A172 (cell line): ENCODE measurements at places on chromosomes 1 and 21. TPM values are rescaled to one million over a fixed set of nuclear protein-coding genes. Genes with fewer than 3 reads are reported as not detected.

DNA sequence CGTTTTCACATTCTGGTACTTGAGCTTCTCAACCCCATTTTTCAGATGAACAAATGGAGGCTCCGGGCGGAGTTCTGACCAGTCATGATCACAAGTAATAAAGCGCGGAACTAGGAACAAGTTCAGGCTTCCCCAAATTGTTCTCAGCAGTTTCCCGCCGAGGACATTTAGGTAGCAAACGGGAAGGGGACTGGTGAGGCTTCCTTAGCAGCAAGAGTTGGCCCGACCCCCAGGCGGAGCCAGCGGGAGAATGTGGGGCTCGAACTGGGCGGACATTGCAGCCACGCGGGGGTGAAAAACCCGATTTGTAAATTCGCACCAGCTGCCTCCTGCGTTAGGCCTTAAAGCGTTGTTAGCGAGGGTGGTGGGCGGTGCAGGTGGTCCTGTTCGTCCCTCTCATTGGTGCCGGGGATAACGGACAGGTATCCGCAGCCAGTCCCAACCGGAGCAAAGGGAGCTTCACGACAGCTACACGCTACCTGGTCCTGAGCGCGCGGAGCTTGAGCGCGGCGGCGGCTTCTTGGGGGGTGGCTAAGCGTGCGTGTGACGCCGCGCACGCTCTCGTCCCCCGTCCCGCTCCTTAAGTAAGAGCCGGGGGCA is 15.3 kb downstream of the SEMA6C start:
- DNase-seq: no peak

GRCh38 chr1:54506594-54506993 is 41.4 kb upstream of the ACOT11 start:
- no peak for DNase-seq

DNA sequence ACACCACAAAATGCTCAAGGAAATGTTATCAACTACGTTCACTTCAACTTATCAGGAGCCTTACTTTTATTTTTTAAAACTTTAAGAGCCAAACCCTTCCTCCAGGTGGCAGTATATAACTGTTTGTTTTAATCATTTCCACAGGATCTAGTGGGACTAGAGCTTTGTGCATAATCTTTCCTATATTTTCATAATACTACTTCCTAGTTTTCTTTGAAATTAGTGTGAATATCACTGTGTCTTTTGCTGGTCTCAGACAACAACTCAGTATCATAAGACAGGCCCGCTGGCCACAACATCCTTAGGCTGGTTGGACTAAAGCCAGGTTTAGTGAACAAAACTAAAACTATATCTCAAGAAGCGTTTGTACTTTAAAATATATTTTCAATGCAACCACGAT is 145.5 kb downstream of the TIAM1 start:
- DNase-seq: peak; percentile 71

DNA sequence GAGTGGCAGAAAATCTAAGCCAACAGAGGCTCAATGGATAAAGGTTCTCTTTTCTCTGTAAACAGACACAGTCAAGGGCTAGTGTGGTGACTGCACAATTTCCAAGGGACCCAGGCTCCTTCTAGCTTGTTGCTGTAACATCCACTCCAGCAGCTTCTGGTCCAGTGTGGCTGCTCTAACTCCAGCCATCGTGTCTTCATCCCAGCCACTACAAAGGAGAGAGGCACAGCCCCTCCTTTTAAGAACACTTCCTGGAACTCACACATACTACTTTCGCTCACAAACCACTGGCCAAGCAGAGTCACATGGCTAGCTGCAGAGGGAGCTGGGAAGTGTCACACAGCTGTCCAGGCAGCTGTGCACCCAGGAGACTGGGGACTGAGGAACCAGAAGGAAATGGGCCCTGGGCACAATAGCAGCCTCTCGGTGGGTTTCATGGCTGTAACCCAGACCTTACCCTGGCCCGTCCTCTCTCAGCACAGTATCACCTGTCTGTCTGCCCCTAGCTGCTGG is 188.6 kb upstream of the VAMP3 start:
- no peak for DNase-seq

DNA sequence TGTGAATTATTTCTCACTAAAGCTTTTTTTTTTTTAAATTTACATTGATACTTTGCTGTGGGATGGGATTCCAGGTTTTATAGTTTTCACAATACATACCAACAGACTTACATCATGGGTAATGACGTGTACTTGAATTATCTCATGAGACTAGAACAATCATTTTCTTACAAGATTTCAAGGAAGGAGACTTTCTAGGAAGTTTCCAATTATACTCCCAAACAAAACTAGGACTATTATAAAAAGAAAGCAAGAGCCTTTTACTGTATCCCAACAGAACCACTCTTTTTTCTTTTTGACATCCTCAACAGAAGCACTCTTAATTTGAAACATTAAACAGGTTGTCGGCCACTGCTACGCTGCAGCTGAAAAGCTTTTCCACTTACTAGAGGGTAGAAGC is 48.7 kb downstream of the TESK2 start:
- peak; percentile 47 for DNase-seq

GRCh38 chr1:211329764-211330201 is 3.1 kb downstream of the TRAF5 start:
- DNase-seq: no peak

DNA sequence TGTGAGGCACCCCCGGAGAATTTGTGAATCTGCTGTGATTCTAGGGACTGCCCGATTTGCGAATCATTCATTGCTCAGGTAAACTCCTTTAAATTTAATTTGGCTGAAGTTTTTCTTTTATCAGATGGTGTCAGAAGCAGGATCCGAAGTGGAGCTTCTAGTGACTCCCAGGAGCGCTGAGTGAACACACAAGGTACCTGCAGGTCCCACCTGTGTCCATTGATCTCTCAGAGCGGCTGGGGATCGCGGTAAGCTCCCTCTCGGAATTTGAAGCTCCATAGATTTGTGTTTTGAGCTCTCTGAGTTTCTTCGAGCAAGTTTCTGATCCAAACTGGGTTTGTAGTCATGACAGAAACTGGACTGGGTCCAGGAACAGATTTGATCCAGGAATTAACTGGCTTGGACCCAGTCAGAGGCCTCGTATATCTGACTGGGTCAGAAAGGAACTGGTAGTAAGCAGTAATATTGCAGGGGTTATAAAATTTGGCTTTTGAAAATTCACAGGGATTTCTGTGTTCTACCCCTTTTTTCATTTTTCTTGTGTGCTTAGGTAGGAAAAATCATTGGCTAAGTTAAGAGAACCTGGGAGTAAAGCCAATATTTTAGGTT is 56.2 kb upstream of the EDEM3 start:
- DNase-seq: no peak

DNA sequence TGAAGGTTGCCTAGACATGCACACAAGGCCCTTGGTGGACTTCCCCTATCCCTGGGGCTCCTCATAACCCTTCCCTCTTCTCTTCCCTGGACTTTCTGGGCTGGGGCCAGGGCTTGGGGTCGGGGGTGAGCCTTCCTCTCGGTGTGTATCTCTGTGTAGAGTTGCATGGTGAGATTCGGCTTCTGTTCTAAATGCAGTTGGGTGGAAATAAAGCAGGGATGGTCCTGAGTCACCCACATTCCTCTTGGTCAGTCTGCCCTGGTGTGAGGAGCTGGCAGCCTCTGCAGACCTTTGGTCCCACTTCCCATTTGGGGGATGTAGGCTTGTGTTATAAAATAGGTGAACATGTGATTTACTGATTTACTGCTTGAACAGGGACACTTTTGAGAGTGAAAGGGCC is 38.0 kb downstream of the ADARB1 start:
- no peak for DNase-seq

GRCh38 chr1:48596046-48596445 is 124.0 kb upstream of the SPATA6 start:
- no peak for DNase-seq

DNA sequence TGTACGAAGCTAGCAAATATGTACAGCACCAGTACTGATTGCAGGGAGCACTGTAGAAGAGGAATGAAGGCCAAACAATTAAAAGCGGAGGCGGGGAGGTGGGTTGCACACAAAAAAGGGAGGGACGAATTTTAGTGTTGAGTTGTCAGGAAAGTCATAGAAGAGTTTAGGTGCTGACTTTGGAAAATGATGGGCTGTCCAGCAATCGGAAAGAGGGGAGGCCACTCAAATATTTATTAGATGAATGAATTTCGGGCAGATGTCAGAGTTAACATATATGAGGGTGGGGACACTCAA is 537 bp upstream of the ANKRD13C start:
- no peak for DNase-seq

DNA sequence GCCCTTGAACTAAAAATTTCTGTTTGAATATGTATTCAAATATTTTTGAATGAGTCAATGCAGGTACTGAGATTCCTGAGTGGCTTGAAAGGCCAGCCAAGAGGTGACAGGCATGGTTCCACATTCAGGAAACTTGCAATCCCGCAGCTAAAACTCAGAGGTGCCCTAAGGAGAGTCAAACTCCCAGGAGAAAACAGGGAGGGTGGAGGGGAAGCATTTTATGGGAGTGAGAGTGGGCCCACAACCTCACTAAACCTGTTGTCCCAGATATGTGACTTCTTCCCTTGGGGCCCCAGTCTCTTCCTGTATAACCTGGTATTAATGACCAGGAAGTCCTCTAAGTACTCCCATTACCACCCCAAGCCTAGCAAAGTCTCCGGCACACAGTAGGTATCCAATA is 189.6 kb downstream of the PLPP3 start:
- DNase-seq: no peak

KCNJ9 gene
- not detected in 2 replicates for total RNA-seq

SPATA46 gene
- not detected in 2 replicates for total RNA-seq

OR14K1 gene
- not detected in 2 replicates for total RNA-seq

OR2T33 gene
- not detected in 2 replicates for total RNA-seq

BCL2L15 gene
- 0.57 and 4.2 TPM in 2 replicates for total RNA-seq

PRAMEF17 gene
- not detected in 2 replicates for total RNA-seq

CD53 gene
- total RNA-seq: not detected in 2 replicates
